Stimulated activated CD4-positive, alpha-beta T cell treated with anti-CD3 and anti-CD28 coated beads, Interleukin-1b, Interleukin-23, amount 100 ng/mL, for 4 hours (primary cell): ENCODE measurements at places on chromosomes 3 and 15.

DNA sequence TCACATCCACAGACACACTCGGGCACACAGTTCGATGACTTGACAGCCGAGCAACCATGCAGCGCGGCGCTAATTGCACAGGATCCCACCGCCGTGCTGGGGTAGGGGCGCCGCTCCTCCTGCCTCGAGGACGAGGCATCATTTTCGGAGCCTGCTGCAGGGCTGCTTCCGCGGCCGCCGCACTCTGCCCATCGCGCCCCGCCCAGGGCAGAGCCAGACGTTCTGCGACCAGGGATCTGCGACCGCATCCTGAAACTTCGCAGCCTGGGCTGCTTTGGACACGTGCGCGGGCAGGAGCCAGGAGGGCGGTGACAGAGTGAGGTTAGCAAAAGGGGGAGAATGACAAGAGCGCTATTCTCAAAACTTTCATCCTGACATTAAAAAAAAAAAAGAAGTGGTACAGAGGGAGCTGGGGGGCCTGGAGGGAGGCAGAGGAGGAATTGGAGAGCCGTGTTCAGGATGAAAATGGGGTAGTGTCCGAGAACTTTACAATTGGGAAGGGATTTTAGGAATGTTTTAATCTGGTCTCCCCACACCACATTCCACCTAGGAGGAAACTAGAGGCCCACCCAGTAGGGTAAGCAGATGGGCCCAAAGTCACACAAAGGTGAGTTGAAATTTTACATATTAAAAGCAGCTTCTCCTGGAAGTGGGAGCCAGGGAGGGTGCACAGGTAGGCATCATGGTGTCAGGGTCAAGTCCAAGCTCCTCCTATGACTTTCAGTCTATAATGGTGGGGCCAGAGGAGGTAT, 15.9 kb downstream of the IGDCC3 start:
- DNase-seq: no peak

- DNase-seq: no peak
Observed at GRCh38 chr3:4994144-4994730, 15.0 kb downstream of the BHLHE40 start.

DNA sequence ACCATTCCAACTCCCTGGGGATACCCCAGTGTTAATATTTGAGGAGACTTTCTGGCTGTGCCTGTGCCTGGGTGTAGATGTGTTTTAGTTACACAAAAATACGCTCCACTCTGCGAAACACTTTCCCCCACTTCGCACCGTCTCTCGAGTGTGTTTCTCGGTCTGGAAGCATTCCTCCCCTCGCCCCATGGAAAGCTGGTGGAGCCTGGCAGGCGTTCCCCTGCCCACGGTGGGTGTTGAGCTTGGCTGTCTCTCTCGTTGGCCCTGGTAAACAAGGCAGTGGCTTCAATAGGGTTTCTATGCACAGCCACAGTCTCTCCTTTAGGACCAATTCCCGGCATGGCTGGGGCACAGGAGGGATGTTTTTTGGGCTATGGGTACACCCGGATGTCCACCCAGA, 19.3 kb downstream of the IQSEC1 start:
- no peak for DNase-seq

GRCh38 chr3:61983479-61983878, 389.9 kb downstream of the FEZF2 start:
- DNase-seq: no peak
